ENCODE measurements at places on chromosomes 4 and X.
A peak's percentile ranks its signal among the peaks of the same experiment; 100 is the strongest.

- no peak for DNase-seq
These were observed 101.8 kb upstream of the CXorf51B start for GRCh38 chrX:146707781-146708180.

- no peak for DNase-seq
These were observed 134.5 kb downstream of the COL4A6 start for GRCh38 chrX:108303682-108304081.

- no peak for DNase-seq
These were observed 335.1 kb downstream of the ANK2 start for GRCh38 chr4:113384600-113384999.

GRCh38 chr4:15348236-15348635, 79.6 kb upstream of the C1QTNF7 start:
- DNase-seq = no peak

GRCh38 chr4:99404595-99405287, 30.4 kb downstream of the ADH7 start:
- DNase-seq = no peak

DNA sequence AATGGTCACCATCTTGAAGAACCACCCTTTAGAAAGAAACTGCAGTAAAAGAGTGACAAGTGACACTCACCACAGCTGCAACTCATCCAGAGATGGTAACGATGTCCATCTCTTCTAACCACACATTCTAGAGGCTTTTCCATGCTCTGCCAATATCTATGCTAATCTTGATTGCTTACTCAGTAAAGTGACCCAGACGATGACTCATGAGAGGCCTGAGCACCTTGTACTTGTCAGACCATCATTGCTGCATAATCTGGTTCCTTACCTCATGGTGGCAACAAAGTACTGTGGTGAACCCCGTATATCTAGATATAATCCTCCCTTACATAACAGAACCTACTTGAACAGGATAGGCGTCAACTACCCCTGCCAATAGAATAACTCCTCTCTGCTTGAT, 75.6 kb downstream of the CCNG2 start:
- no peak for DNase-seq

- DNase-seq = no peak
These were observed 33.0 kb downstream of the FREM3 start for GRCh38 chr4:143667461-143667860.

DNA sequence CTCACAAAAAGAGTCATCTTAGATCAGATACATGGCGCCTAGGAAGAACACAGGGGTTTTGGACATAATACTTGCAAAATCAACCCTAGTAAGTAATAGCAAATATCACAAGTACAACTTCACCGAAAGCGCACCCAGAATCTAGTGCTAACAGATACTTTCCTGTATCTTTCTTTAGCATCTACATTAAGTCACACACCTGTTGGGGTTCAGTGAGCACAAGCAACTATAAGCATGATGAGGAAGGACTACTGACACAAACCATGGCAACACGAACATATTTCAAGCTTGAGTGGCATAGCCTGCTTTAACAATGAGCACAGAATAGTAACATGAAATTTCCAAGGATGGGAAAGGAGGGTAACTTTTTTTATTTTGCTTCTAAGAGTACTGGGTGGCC, 116.1 kb downstream of the GPC3 start:
- no peak for DNase-seq

DNA sequence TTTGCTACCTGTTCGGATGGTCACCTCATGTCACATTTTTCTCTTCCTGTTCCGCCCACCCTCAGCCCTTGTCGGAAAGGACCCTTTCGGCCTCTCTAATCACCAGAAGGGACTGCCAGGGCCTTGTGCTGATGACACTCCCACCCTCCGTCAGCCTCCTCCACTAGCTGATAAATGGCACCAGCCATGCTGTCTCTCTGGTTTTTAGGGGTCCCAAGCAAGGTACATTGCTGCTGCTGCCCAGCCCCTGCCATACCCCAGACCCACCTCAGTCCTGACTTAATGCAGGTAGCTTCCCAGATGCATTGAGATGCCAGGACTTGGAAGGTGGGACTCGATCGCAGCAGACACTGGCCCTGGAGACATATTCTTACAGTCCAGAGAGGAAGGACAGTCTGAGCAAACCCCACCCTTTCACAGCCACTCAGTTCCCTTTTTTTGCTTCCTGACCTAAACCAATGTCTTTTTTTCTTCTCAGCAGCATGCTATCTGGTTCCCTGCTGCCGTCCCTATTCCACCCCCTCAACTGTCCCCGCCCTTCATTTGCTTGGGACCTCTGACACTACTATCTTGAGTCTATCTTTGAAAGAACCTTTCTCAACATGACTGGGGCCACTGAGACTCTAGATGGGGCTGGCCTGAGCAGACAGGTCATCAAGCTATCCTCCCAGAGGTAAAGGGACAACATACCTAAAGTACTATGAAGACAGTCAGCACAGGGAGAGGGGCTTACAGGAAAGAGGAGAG, at the start of gene BTK:
Gene BTK, minus strand, starts transcription at position 397 of the 747 bp plus-strand sequence. CDS start 10,907 bp downstream, outside the sequence.
- no peak for DNase-seq

DNA sequence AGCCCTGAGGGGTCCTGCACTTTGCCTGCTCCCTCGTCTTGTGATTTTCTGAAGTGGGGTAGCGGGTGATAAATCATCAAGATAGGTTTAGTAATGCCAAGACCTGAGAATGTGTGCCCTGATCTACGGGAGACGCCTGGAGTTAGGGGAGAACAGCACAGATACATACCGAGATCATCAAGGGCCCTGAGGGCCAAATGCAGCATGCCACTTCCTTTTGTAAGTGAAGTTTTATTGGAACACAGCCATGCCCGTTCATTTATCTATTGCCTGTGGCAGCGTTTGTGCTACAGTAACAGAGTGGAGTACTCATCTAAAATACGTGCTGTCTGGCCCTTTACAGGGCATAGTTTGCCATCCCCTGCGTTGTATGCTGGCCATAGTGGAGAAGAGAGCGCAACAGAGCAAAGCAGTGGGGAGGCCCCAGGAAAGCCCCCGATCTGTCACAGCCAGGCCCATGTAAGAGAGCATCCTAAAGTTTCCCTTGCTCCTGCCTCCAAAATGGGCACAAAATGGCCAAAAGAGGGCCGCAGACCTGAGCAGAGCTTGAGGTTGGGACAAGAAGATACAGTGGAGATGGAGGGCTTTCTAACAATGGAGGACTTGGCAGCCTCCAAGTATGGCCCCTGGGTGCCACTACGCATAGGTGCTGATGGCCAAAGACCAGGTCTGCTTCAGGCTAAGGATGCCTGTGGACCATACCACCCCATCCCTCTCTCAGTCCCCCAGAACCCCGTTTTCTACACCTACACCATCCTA, 167.0 kb downstream of the SMIM20 start:
- DNase-seq = no peak

- no peak for DNase-seq
These were observed 59.2 kb upstream of the TMEM164 start for GRCh38 chrX:109943740-109944092.

- DNase-seq = no peak
These were observed 96.2 kb upstream of the CCSER1 start for GRCh38 chr4:90030953-90031352.

- DNase-seq = no peak
These were observed 13.6 kb upstream of the CCKAR start for GRCh38 chr4:26503844-26504243.

DNA sequence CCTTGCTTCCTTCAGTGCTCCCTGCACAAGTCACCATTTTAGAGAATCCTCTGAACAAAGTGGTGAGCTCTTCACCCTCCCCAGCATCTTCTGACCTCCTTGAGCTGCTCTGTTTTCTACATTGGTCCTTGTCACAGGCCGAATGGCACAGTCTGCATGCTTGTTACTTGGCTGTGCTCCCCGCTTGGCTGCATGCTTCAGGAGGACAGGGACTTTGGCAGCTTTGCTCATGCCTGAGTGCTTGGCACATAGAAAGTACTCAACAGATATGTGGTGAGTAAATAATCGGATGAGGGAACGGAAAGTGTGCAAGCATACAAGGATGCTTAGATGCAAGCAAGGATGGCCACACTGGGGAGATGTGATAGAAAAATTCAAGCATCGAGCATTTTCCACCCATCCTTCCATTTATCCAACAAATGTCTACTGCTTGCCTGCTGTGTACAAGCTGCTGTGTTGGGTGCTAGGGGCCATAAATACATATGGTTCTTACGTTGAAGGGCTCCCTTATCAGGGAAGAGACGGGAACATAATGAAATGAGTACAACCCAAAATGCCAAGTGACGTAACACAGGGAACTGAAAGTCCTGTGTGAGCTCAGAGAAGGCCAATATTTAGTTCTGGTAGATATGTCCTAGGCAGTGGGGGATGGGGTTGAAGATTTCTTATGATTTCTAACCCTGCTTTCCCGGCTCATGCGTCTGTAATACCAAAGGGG, 31.2 kb downstream of the SLC2A9 start:
- no peak for DNase-seq

GRCh38 chrX:107701493-107702121, 73.3 kb downstream of the PRPS1 start:
- no peak for DNase-seq

DNA sequence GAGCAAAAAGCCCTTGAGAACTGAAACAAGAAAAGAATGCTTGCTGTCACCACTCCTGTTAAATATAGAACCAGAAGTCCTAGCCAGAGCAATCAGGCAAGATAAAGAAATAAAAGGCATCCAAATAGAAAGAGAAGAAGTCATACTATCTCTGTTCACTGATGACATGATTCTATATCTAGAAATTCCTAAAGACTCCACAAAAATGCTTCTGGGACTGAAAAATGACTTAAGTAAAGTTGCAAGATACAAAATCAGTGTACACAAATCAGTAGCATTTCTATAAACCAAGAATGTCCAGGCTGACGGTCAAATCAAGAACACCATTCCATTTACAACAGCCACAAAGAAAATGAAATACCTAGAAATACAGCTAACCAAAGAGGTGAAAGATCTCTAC, 552.7 kb upstream of the SLIT2 start:
- DNase-seq = no peak

- DNase-seq = no peak
These were observed 1.5 kb upstream of the IRAK1 start for GRCh38 chrX:154021131-154021611.

GRCh38 chrX:117120700-117121099, 657.9 kb upstream of the CT83 start:
- DNase-seq = no peak

DNA sequence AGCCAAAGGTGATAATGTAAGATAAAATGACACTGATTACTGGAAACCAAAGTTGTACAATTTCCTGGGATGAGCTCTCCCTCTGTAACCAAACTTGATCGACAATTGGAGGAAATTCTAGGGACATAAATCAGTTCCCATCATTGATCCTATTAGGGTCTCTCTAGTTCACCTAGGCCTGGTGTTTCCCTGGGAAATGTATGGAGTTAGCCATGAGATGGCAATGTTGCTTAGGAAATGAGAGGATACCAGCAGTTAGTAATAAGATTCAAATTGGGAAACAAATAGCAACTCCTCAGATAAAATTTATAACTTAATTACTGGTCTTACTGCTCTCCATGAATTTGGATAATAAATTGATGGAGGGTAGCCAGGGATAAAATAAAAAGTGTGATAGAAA, 52.2 kb downstream of the SPATA18 start:
- DNase-seq = no peak

GRCh38 chrX:79366873-79367749, at the start of gene ITM2A:
Gene ITM2A (minus strand): TSS chrX:79367334. CDS start chrX:79367215, 119 bp downstream.
- DNase-seq = peak; percentile 13

DNA sequence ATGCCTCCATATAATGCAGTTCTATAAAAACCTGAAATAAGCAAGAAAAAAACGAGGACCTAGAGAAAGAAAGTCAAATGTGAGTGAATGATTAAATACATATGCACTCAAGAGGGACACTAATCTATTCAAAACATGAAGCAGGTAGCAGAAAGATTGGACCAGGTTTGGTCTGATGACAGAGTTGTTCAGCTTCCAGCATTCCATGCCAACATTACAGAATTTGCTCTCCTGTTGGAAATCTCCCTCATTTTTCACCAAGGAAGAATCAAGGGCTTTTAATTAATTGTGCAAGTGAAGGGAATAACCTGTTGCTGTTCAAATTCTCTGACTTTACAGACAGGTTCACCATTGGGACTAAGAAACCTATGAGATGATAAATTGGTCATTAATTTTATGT, 379.0 kb upstream of the RASGEF1B start:
- no peak for DNase-seq

DNA sequence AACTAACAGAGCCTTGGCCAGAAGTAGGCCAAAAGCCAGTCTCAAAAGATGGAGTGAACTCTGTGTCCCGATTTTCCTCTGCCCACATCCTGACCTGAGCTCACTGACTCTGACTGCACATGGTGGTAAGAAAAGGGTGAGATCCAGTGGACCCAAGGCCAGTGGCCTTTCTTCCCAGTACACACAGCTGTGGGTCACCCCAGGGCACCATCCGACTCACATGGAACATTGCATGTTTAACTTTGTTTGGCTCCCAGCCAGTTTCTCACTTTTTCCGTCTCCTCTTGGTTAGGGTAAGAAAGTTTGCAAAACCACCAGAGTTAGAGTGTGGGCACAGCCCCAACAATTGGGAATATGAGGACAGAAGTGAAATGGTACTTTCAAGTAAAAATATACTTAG, 69.8 kb downstream of the GAB1 start:
- DNase-seq = no peak

- DNase-seq = no peak
These were observed 396.8 kb upstream of the GRIA3 start for GRCh38 chrX:122787231-122787630.

DNA sequence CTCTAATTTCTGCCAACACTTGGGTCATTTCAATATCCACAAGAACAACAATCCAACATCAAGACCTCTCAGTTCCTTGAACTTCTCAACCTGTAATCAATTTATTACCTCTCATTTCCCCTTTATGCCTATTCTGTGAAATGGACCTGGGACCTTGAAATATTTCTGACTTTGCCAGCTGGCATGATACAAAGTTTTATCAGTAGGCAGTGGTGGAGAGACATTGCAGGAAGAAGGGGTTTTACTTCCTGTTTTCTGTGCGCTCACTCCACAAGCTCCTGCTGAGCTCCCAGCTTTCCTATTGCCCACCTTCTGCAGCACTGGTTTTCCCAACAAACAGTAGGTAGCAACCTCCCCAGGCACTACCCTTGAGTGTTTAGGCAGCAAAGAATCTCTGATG, 3.5 kb upstream of the ARHGEF6 start:
- no peak for DNase-seq

DNA sequence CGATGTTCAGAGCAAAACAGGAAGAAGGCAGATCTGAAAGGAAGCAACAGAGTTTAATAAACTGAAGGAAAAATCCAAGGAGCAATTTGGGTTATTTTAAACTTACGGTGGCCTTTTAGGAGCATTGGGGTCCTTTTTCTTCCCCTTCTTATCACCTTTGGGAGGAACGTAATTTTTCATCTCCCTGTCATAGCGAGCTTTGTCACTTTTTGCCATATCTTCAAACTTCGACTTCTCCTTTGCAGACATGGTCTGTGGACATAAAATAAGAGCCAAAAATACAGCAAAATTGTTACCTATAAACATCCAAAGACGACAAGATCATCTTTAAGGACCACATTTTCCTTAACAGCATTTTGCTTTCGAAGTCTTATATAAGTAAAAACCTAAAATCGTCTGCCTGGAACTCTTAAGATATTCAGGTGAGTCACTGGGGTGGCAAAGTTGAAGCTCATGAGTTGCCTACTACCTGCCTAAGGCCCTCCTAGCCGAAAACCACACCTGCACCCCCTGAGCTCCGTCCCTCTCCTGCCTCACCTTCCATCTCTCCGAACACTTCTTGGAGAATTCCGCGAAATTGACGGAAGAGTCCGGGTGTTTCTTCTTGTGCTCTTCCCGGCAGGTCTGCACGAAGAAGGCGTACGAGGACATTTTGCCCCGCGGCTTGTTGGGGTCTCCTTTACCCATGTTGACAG, 1.0 kb downstream of the HMGB2 start:
- DNase-seq = no peak

GRCh38 chrX:118480172-118480571, 15.4 kb upstream of the DOCK11 start:
- no peak for DNase-seq
